GM23248 (cell line): ENCODE measurements at places on chromosomes 7 and 10.

- DNase-seq: no peak
Observed at GRCh38 chr10:98469001-98469931, 22.5 kb upstream of the HPS1 start.

DNA sequence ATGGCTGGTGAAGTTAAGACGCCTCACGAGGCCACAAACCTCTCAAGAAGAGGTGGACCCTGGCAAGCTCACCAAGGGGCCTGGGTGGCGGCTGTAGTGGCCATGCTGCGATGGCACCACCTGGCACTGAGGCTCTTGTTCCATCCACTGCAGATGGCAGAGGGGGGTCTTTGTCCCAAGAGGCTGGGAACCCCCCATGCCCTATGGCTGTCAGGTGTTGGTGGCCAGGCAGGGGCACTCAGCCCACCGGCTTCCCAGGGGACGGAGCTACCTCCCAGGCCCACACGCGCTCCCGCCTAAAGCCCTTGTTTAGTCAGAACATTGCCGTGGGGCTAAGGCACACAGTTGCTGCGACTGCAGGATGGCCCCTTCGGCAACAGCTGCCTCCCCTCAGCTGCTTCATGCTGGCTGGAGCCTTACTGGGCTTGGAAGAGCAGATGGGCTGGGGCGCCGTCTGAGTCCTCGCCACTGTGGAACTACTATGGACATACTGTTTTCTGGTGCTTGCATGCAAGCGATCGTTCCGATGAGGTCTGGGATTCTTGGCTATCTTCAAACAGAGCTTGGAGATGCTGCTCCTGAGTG, 46.8 kb downstream of the DPYSL4 start:
- DNase-seq: no peak

DNA sequence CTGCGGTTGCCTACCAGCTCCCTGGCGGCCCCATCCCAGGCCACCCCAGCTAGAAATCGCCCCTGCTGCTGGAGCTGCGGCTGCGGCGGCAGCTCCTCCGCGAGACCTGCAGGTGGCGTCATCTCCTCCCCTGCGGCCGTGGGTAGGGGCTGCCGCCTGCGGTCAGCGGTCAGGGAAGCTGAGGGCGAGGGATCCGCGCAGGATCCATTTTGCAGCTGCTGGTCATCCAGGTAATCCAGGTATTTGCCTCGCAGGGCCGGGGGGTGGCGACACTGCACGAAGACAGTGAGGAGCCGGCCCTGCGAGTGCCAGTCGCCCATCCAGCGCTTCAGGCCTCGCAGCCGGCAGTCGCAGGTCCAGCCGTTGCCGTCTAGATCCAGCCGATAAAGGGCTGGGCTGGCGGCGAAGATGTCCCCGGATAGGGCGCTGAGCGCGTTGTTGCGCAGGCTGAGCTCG, 1.5 kb downstream of the TRIL start:
- peak; percentile 60 for DNase-seq

- DNase-seq: peak; percentile 82
Observed at GRCh38 chr7:81014266-81014665, 95.4 kb upstream of the SEMA3C start.

DNA sequence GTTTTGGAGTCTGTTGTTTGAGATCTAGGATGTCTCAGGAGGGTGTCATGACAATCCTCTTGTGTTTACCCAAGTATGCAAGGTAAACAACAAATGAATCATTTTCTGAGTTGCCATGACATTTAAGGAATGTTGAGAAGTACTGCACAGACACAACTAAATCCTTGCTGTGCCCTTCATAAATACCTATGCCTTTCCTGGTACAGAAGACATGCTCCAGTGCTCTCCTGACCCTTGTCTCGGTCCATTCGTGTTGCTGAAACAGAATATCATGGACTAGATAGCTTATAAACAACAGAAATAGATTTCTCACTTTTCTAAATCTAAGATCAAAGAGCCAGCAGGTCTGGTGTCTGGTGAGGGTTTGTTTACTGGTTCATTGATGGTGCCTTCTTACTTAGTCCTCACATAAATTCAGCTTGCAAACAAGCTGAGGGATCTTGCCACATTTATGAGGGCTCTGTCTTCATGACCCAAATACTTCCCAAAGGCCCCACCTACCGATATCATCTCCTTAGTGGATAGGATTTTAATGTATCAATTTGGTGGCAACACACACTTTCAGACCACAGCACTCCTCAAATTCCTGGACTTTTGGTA, 341.8 kb upstream of the SEMA3A start:
- DNase-seq: peak; percentile 40

DNA sequence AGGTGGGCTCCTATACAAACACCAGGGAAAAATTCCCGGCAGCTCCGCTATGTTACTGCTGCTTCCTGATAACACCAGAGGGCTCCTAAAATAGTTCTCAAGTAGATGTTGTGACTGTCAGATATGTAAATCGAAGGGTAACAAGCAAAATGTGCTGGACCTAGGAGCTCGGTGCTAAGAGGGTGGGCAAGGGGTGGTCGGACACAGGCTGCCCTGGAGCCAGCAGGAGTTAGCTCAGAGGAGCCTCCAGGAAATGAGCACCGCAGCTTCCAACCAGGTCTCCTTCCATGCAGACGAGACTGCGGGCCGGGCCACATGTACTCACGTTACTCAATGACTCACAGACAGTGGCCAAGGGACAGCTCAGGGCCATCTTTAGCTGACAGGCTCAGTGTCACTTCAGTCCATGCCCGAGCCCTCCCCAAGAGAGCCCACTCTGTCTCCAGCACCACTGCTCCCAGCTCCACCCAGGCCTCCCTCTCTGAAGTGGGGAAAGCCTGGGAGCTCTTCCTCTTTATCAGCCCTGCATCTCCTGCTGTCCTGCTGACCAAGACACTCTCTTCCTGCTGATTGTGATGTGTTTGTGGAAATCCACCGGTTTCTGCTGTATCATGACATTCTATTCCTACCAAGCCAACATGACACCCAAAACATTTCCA, 37.2 kb upstream of the TMEM273 start:
- DNase-seq: no peak

- no peak for DNase-seq
Observed at GRCh38 chr10:99426689-99427088, 3.7 kb downstream of the GOT1 start.

DNA sequence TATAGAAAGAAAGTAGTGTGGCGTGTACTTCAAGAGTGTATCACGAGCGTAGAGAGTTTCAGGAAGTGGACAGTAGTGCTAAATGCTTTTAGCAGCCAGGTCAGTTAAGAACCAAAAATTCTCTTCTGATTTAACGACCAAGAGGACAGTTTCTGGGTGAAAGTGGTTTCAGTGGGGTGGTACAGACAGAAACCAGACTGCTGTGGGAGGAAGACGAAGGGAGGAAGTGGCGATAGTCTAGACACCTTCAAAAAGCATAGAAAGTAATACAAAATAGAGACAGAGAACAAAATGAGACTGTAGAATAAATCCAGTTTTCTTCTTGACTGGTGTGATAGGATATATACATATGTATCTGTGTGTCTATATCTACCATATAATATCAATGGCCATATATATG, 93.5 kb downstream of the MBL2 start:
- DNase-seq: no peak

DNA sequence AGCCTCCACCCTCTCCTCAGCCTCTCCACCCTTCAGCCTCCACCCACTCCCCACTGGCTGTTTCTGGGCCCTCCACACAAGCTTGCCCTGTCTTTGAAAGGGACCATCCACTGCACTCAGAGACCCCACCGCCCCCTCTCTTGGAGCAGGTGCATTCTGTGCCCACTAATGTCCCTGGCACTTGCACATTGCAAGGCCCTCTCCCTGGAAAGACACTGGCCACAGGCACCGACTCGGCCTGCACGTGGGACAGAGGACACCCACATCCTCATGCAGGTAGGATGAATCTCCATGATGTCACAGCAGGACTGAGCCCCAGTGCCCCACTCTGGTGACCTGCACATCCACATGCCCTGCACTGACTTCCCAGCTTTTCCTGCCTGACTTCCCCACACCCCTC, 36.8 kb upstream of the EBF3 start:
- no peak for DNase-seq
